MG63 (cell line): ENCODE measurements at places on chromosomes 6 and 20. TPM values are rescaled to one million over a fixed set of nuclear protein-coding genes. Genes with fewer than 3 reads are reported as not detected.

Gene CD24
- total RNA-seq: 0.30 and 1.7 TPM in 2 replicates

DNA sequence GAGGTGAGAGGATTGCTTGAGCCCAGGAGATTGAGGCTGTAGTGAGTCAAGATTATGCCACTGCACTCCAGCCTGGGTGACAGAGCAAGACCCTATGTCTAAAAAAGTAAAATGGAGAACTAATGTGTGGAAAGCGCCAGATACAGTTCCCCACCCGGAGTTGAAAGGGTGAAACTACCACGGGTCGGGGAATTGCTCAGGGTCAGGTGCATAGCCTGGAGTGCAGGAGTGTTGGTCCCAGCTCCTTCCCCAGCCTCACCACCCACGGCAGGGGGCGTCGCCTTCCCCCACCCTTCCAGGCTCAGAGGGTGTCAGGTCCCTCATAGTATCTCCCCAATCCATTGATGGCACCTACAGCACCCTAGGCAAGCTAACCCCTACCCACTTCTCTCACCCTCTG, 26.1 kb downstream of the C20orf203 start:
- DNase-seq: no peak

Gene PI16
- not detected in 2 replicates for total RNA-seq

- no peak for DNase-seq
These were observed 6.5 kb upstream of the RAET1G start for GRCh38 chr6:149929422-149929821.

DNA sequence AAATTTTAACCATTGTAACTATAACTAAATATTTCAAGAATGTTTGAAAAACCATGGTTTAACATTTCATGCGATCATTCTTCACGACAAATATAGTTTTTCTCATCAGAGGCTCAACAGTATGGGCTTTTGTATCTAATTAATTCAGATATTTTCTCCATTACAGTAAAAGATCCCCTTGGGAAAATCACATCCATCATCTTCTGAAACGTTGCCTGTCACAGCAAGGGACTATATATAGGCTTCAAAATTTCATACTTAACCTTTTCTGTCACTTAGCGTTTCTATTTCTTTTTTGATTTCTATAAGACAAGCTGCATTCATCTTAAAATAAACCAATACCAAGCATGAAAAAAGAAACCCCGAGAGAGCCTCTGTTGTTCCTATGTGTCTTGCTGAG, 710.0 kb downstream of the PRKN start:
- DNase-seq: no peak

- peak; percentile 90 for DNase-seq
These were observed 3.6 kb downstream of the AVP start for GRCh38 chr20:3080939-3081388.

- no peak for DNase-seq
These were observed 20.8 kb downstream of the RRBP1 start for GRCh38 chr20:17661121-17661744.

- no peak for DNase-seq
These were observed 254.8 kb downstream of the CDC5L start for GRCh38 chr6:44642349-44642748.

GRCh38 chr20:33063271-33063670, 9.6 kb downstream of the BPIFB3 start:
- DNase-seq: no peak

GRCh38 chr6:142331601-142332000, 29.8 kb downstream of the ADGRG6 start:
- no peak for DNase-seq

- no peak for DNase-seq
These were observed 144.5 kb downstream of the MAP3K7 start for GRCh38 chr6:90442366-90442765.

Gene GPSM3
- 0.10 and 0.20 TPM in 2 replicates for total RNA-seq

DNA sequence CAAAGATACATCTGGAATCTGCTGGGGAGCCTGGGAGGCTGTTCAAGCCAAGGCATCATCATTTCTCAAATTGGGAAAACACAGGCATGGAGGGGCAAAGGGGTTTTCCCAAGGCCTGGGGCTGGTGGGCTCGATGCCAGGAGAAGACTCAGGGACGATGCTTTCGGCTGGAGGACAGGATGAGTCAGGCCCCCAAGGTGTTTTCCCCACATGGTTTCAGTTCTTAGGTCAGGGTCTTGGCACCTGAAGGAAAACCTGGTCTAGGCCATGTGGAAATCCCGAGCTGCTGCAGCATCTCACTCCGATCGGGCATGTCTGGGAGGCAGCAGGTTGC, 348.1 kb downstream of the CDC5L start:
- peak; percentile 87 for DNase-seq
